ENCODE measurements at places on chromosomes 16 and 17.

DNA sequence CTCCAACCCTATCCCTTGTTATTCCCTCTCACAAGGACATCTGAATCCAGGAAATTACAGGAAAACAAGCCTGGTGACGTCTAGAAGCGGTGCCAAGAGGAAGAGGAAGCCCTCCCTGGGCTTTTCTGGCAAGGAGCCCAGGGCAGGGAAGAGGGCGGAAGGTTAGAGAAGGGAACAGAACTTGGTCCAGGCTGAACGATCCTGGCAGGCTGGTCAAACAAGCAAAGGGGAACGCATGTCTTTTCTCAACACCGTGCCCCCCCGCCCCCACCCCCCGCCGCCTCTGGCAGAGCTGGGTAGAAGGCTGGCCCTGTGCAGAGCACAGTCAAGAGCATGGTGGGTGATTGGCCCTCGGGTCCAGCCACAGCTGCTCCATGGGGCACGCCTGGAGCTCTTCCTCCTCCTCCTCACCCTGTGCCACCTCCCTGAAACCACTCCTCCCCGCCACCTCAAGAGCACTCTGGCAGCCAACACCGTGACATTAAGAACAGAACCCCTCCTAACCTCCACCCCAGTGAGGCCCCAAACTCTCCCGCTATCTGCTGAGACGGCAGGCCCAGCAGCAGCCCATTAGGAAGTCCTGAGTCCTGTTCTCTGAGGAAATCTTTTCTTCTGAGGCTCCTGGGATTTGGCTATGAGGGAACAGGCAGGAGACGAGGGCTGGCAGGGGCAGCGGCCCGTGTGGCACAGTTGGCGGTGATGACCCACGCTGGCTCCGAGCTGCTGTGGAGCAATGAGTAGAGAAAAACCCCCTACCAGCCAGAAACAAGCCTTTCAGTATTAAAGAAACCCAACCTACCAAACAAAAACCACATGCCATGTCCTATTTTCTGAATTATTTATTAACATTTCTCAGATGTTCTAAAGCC, 7.3 kb downstream of the C16orf86 start:
- DNase-seq: peak; percentile 94

DNA sequence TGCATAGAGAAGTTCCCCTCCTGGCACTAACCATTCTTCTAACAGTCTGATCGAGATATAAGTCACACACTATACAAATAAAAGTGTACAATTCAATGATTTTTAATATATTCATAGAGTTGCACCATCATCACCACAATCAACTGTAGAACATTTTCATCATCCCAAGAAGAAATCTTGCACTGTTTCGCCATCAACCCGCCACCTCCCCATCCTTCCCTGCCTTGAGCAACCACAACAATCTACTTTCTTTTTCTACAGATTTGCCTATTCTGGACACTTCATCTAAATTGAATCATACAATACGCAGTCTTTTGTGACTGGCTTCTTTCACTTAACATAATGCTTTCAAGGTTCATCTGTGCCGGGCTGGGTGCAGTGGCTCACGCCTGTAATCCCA, 33.0 kb upstream of the GUCY2D start:
- DNase-seq: peak; percentile 66

- DNase-seq: peak; percentile 20
Measured at GRCh38 chr17:57739402-57740234, 5.5 kb downstream of the CCDC182 start.

- peak; percentile 60 for DNase-seq
Measured at GRCh38 chr16:87635541-87636049, 33.3 kb downstream of the JPH3 start.

DNA sequence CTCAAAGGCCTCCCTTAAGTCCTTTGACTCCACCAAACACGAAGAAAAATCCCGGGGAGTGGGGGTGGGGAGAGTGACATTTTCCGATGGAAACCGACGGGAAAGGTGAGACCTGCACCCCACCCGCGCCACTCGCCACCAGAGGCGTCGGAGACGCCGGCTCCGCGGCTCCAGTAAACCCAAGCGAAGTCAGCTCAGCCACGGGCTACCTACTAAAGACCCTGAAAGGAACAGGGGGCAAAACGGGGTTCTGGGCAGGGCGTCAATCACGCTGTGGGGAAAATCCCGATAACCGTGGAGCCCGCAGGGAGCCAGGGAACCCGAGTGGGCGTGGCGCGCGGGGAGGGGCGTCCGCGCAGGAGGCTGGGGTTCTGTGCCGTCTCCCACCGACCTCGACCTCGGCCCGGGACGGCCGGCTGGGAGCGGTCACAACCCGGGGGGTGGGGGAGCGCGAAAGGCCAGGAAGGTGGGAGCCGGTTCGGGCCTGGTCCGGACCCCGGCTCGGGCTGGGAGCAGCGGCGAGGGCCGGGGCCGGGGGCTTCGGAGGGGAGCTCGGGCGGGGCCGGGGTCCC, 565 bp downstream of the WDR45B start:
- DNase-seq: peak; percentile 71

- peak; percentile 91 for DNase-seq
Measured at GRCh38 chr17:44331249-44331760, 6.7 kb upstream of the SLC25A39 start.

DNA sequence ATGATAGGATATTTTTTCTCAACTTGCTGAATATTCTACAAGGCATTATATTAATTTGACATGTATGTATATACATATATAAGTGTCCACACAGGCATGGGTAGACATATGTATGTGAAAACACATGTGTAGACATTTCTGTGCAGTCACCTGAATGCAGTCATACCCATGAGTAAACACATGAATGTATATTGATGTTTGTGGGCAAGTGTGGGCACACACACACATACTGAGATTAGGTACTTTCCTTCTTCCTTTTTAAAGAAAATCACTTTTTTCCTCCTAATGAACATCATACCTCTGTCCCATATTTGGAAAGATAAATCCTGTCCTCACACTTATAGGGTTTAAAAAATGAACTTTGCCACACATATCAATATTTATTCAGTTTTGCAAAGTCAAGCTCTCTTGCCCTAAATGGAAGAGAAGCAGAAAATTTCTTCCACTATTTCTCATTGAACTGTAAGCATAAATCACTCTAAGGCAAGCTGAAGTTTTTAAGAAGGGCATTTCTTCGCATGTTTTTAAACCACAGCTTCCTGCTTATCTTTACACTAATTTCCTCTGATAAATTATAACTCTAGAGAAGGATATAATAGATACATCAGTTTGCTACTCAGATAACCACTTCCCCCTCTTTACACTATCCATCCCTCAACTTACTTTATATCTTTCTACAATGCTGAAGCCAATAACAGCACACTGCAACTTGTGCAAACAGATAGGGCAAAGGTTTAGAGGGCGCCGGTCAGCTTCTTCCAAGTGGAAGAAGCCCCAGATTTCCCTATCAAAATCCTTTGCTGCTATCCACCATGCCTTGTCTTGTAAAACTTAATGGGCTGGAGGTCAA, 49.6 kb upstream of the LRRC37A3 start:
- DNase-seq: no peak

DNA sequence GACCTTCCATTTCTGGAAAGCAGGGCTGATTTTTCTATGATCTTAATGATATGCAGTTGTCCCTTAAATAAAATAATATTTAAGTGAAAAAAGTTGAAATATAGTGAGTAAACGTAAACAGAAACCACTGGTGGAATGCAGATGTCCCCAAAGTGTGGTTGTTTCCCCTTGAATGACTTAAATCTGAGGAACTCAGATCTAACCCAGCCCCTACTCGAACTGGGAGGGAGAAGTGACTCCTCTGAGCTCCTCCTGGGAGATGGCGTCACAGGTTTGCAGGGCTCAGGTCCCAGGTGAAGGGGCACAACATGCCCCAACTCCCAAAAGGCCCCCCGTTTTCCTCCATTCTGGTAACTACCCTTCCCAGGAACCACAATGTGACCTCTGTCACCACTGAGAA, 142.8 kb downstream of the IRF8 start:
- no peak for DNase-seq

DNA sequence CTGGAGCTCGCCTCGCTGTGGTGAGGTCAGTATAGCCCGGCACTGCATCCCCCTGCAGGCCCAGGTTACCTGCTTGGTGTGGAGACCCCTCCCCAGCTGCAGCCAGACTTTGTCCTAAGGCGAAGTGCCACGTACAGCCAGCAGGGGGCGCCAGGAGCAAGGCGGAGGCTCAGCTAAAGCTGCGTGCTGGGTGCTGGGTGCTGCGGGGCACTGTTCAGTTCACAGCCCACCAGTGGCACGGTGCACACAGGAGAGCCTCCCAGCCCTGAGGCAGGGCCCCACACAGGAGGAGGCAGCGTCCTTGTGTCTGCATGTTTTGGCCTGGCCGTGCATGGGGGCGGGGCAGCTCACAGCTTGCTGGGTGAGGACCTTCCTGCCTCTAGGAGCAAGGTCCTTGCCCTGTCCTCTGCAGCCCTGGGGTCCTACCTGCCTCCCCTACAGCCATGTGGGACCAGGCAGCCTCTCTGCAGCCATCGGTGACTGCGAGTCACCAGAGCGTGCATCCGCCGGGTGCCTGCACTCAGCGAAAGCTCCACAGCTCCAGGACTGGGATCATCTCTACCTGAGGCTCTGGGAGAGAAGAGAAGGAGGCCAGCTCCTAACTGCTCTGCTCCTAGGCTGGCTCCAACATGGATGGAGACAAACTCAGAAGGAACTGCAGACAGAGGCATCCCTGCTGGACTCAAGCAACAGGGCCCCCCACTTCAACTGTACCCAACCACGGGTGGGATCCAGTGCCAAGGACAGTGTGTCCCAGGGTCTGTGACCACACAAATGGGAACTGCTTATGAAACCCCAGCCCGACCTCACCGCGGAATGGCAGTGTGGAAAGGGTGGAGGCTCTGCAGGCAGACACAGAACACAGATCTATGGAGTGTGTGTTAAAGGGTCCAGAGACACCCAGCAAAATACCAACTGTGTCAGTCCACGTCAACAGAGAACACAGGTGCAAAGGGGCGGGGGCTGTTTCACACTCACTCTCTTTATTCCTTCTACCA, 19.0 kb downstream of the SLC7A5 start:
- DNase-seq: peak; percentile 75

DNA sequence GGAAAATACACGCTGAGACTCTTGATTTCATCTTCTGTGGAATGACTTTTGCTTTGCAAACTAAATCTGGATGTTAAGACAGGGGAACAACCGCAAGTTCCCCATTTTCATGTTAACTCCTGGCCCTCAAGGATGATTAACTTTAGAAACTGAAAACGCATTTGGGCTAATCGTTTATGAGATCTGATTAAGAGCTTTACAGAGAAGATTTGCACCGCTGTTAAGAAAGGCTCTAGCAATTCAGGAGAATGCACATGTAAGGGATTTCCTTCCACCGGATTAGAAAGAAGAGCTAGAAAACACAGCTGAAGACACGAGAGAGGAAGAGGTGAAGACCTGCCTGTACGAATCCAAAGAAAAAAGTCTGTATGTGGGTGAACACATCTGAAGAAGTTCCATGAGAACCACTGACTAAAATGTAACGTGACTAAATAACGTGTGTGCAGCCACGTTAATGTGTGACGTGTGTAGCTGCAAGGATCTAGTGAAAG, 106.4 kb downstream of the YPEL2 start:
- DNase-seq: peak; percentile 64

GRCh38 chr16:87692176-87692575, 73.6 kb downstream of the KLHDC4 start:
- DNase-seq: no peak

- DNase-seq: no peak
Measured at GRCh38 chr17:9299695-9300094, 275.9 kb downstream of the STX8 start.

GRCh38 chr17:36722903-36723263, 121.5 kb downstream of the MRM1 start:
- no peak for DNase-seq
